ENCODE measurements at places on chromosomes 5 and 9.

DNA sequence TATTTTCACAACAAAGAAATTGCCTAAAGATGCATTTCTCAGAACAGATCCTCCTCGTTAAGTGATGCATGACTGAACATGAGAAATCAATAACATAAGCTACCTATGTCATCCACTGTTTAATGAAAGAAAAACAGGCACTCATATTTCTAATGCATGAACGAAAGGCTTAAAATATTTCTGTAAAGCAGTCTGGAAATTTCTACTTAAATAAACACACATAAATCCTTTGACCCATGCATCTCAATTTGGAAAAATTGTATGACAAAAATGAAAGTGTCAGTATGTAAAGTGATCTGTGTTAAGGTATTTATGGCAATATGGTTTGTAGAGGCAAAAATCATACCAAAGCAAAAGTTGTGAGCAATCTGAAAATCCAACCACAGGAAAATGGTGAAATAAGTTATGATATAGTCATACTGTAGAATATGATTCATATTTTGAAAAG lies 399.2 kb upstream of the GRAMD2B start:
- no peak for DNase-seq

DNA sequence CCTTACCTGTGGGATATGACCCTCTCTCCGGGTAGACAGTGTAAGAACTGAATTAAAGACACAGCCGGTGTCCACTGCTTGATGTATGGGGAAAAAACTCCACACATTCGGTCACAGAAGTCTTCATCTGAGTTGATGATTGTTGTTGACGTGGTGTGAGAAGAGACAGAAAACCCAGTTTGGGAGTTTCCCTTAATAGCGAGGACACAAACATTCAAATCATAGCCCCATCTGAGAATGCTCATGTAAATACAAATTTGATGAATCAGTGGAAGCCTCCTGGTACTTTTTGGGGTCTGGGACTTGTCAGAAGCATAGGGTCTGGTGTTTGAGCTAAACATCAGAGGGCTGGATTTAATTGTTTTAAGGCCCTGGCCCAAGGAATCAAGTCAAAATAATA lies 11.0 kb downstream of the HAVCR1 start:
- no peak for DNase-seq

DNA sequence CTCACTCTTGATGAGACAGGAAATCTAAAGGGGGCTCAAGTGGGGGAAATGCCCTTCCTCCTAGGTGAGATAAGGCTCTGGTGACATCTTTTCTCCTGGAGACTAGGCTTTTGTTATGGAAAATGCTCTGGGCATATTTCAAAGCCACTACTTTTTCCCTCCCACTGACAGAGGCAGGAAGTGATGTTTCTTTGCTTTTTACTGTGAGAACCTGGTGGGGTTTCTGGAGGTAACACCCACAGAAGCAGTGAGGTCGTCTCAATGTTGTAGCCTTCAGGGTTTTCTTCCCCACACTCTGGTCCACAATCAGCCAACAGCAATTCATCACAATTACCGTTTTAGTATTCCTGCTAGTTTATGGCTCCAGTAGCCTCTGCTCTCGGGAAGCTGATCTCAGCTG lies 41.4 kb upstream of the FAM240B start:
- DNase-seq, result no peak

GRCh38 chr5:51194671-51195070 lies 188.6 kb upstream of the ISL1 start:
- DNase-seq, result no peak

- no peak for DNase-seq
Measured at GRCh38 chr5:141760193-141760592, 78.2 kb upstream of the ARAP3 start.

DNA sequence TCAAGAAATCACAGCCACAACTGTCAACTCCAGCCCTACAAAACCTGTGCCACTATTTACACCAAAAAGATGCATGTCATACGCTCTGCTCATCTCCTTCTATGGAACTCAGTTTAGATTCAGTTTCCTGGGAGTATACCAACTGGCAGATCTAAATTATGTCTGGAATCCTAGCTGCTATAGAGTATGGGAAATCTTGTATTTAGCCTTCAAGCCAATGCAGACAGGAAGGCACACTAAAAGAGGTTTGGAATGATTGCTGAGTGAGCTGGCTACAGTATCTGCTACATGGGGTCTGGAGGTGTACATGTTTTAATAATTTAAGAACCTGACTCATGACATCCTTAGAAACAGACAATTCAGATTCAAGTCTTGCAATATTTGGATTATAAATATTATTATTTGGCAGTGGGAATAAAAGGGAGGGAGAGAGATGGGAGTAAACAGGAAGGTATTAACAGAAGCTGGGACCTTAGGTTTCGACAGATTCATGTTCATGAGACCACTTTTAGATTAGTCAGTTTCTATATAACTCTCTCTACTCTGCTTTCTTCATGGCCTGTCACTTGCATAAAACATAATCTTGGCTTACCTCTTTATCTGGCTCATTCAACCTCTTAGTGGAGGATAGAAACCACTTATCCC lies 178.8 kb upstream of the HAPLN1 start:
- no peak for DNase-seq

DNA sequence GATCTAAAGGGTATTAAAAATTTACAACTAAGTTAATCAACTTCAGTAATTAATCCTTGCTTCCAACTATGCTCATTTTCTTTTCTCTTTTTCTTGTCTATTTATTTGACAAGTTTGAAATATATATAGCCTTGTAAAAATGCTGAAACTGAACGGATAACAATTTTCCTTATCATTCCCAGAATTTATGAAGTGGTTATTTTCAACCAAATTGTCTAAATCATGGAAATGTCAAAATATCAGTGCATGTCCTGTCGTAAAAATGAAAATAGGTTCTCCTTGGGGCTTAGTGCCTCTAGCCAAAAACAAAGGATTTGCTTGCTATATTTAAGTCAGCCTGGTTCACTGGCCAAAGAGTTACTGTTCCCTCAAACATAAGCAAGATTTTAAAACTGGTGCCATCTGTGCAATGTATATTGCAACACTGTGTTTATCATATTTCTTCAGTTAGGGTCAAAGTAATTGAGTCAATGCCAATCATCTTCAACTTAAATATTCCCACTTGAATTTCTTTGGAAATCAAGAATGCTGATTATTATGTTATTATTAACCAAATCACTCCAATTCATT lies 798.3 kb downstream of the MAT2B start:
- DNase-seq, result no peak
